ENCODE measurements at places on chromosomes 12 and 14. TPM values are rescaled to one million over a fixed set of nuclear protein-coding genes. Genes with fewer than 3 reads are reported as not detected.

Gene FZD10
- 0.13 TPM for total RNA-seq

Gene RNASE4
- total RNA-seq = 2.3 TPM

Gene STAC3
- total RNA-seq = 0.94 TPM

Gene HSPB8
- 693 TPM for total RNA-seq

Gene VRTN
- not detected for total RNA-seq

DNA sequence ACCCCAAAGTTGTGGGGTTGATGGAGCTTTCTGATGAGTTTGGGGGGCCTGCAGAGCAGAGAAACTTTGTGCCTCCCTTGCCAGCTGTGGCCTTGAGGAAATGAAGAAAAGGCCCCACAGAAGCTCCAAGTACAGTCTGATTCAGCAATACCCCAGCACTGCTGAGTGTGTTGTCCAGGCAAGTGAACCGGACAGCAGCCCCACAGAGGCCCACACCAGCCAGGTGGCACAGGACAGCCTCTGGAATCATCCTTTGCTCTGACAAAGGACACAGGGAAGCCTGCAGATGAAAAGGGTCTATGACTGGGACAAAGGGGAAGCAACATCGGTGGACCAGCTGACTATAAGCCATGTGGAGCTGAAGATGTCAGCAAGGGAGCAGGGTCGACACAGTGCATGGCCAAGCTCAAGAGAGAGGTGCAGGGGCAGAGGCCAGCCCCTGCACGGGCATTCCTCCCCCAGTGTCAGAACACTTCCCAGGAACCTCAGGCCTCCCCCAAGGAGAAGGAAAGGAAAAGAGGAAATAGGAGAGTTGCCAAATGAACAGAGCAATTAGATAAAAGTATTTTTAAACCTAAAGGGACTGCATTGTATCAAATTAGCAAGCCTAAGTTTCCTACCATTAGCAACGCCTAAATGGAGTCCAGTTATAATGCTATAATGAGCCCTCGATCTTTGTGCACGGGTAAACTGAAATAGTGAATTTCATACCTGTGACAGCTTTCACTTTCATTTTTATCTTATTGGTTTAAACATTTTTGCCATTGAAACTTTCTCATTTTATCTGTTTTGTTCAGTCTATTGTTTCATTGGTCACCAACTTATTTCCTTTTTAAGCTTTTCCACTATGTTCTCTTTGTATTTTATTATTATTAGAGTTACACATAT is 46.3 kb upstream of the PTGDR start:
- no peak for DNase-seq

- DNase-seq = no peak
Measured at GRCh38 chr12:104504146-104504545, 47.4 kb downstream of the CHST11 start.

DNA sequence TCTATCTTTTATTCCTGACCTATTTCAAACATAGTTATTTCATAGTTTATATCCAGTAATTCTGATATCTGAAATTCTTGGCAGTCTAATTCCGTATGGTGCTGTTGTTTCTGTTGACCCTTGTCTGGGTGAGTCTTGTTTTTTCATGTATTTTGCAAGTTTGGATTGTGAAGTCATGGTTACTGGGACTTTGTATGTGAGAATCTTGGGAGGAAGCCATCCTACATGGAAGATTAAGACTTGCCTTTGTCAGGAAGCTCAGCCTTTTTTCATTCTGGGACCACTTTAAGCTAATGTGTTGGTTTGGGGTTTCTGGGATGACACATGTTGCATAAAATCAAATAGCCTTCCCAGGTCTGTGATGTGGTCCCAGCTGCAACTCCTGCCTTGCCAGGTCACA is 191.6 kb upstream of the E2F7 start:
- DNase-seq = no peak

GRCh38 chr12:71665090-71665463 is 976 bp downstream of the THAP2 start:
- no peak for DNase-seq

DNA sequence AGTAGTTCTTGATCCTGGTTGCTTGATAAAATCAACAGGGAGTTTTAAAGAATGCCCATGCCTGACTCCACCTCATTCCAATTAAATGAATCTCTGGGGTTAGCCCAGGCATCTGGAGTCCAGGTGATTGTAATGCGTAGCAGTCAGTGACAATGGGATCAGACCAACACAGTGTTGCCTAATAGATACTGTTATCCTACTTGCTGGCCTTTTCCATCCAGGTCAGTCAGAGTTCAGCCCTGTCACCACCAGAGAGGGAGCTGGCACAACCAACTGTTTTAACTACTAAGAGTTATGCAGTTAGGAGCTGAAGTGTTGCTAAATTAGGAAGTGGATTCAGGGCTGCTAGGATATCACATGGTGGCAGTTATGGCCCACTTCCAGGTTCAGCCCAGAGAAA is 107.1 kb downstream of the GPR135 start:
- peak; percentile 77 for DNase-seq

- no peak for DNase-seq
Measured at GRCh38 chr14:38958589-38958988, 144.4 kb downstream of the SEC23A start.

Data from heart right ventricle (tissue), 16 donors.